ENCODE measurements at places on chromosomes 3 and 15.

GRCh38 chr3:14793126-14793857 is 25.5 kb upstream of the FGD5 start:
- no peak for DNase-seq

DNA sequence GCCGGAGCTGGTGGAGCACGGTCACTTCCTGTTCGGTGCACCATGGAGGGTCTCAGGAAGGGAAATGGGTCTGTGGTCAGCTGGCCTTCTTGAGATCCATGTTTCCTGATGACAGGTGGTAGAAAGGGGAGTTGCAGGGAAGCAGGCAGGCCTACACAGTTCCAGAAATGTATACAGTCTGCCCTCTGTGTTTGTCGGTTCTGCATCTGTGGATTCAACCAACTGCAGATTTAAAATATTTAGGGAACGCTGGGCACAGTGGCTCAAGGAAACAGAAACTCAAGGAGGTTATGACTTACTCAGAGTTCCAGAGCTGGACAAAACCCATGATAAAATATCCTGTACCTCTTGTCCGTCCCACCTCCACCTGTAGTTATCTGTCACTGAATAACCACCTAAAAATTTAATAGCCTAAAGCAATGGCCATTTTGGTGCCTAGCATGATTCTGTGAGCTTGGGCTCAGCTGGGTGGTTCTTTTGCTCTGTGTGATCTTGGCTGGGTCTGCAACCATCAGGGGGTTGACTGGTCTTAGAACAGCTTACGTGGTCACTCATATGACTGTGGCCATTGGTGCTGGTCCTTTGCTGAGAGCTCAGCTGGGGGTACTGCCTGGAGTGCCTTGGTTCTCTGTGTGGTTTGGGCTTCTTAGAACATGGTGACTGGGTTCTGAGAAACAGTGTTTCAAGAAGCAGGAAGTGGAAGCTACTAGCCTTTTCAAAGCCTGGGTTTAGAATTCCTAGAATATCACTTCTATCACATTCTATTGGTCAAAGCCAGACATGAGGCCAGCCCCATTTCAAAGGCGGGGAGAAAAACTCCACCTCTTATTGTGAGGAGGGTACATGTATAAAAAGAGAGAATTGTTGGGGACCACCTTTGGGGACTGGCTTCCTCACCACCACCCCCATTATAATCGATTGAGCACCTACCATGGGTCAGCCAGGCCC is 239.7 kb upstream of the BHLHE40 start:
- DNase-seq: no peak

GRCh38 chr15:42194513-42194912 is 13.6 kb downstream of the VPS39 start:
- no peak for DNase-seq

GRCh38 chr15:78110916-78111475 is 18.6 kb downstream of the SH2D7 start:
- no peak for DNase-seq

DNA sequence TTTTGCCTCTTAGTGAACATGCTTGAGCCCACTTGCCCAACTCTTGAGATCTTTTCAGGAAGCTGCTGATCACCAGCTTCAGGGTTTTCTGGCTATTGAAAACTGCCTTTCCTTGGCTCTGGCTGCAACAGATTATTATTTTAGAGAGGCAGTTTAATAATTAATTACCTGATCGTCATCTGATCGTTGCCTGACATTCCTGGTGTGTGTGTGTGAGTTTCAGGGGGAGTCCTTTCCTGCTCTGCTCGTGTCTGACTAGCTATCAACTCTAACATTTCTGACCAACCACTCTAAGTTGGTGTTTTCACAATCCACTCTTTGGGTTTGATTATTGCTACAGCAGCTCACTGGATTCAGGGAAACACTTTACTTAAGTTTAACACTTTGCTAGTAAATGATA is 84.3 kb upstream of the SPATA16 start:
- DNase-seq: no peak

- DNase-seq: peak; percentile 1
Observed at GRCh38 chr3:52742418-52743041, 28.2 kb downstream of the NEK4 start.

DNA sequence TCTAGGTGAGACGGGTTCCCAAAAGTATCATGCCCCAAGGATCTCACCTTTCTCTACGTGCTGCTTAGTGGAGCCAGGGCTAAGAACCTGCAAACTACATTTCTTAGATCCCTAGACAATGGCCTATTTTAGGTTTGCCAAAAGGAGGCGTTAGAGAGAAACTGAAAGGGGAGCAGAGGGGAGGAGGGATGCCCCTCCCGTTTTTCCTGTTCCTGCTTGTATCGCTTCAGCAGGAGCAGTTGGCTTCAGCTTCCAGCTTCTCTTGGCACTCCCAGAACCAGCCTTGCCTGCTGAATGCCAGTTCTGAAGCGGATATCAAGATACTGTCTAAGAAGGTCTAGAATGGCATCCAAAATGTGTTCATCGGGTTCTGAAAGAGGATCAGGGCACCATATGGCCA is 58.4 kb upstream of the ABHD17C start:
- no peak for DNase-seq

DNA sequence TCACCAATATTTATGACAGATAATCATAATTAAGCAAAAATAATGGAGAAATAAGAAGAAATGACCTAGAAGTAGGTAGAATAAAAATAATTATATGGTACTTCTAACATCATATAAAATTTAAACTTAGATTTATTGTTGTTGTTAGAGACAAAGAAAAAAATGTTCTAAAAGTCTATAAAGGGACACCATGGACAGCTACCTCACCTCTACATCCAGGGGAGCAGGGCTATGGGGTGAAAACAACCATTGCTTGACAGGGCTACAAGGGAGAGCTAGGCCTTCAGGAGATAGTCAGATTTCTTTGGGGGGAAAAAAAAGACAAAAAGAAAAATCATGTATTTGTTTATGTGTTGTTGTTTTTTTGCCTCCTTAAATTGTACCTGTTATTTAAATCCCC is 841.9 kb downstream of the VGLL3 start:
- DNase-seq: no peak

GRCh38 chr3:131047582-131047981 is 20.9 kb downstream of the NEK11 start:
- DNase-seq: no peak

DNA sequence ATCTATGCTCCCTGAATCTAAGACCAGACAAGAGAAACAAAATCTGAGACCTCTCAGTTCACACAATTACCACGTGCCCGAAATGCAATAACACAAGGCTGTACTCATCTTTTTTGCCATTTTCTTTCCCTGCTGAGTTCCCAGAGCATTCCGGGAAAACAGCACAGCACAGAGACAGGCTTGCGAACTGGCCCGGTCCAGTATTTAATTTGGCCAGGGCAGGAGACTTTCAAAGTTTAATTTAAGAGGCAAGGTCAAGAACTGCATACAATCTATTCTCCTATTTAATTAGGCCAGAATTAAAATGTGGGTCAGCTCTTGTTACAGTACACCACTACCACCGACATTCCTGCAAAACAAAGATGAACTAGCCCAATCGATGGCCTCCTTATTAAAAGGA is 87.5 kb upstream of the SNRPA1 start:
- no peak for DNase-seq

- DNase-seq: no peak
Observed at GRCh38 chr3:45666757-45667431, 22.3 kb upstream of the SACM1L start.

DNA sequence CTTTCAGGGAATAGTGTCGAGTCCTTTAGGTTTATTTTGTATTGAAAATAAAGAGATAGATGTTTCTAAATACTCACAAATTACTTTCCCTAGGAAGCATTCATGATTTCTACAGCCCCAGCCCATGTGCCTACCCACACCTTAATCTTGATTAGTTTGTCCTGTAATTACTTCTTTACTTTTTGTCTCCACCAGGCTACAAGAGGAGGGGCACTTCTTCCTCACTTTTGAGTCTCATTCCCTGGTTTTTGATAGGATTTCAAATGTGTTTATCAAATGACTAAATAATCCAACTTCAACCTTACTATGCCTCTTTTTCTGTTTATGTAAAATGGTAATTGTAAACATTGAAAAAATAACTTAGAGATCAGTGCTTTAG is 1.8 kb downstream of the PXK start:
- no peak for DNase-seq

DNA sequence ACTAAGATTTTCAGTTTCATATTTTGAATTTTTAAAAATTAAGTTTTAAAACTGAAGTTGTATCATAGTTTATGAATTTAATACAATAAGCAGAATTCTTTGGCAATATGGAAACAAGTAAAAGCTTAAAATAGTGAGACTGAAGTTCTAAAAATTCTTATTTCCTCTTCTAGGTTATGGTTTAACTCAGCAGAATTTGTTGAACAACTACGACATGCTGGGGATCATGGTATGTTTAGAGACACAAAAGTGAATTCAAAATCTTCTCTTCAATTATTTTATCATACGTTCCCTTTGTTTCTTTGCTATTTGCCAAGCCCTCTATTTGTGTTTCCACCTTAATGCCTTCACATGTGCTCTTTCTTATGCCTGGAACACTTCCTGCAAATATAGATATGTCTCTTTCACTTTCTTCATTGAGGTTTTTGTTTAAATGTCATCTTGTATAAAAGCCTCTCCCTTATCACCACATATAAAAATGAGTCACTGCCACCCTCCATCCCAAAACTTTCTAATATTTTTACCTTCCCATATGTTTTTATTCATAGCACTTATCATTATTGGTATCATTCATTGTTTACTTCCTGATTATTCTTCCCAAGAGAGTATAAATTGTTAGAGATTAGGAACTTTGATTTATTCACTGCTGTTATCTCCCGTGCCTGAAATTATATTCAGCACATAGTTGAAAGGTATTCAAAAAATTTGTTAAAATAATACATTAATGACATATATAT is 6.4 kb downstream of the SUCNR1 start:
- no peak for DNase-seq

GRCh38 chr15:40790718-40791117 is 16.2 kb upstream of the ZFYVE19 start:
- no peak for DNase-seq

- DNase-seq: no peak
Observed at GRCh38 chr3:149844091-149844490, 31.1 kb downstream of the RNF13 start.

DNA sequence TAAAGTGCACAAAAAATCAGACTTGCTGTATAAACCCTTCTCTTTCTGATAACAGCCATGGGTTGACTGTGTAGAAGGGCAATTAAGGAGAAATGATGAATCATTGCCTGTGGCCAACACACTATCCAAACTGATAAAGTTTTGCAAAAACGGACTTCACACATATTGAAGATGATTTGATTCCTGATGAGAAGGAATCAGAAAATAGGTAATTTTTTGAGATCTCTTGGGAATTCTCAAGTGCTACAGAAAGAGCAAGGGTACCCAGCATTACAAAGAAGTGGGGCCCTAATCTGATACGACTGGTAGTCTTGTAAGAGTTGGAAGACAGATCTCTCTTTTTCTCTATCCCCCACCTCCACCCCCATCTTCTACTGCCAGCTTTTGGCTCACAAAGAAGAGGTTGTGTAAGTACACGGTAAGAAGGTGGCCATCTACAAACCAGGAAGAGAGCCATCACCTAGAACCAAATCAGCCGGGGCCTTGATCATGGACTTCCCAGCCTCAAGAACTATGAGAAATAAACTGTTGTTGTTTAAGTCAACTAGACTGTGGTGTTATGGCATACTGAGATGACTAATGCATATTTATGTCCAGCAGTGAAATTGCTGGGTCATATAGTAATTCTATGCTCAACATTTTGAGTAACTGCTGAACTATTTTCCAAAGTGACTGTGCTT is 254.7 kb downstream of the EDEM1 start:
- no peak for DNase-seq

DNA sequence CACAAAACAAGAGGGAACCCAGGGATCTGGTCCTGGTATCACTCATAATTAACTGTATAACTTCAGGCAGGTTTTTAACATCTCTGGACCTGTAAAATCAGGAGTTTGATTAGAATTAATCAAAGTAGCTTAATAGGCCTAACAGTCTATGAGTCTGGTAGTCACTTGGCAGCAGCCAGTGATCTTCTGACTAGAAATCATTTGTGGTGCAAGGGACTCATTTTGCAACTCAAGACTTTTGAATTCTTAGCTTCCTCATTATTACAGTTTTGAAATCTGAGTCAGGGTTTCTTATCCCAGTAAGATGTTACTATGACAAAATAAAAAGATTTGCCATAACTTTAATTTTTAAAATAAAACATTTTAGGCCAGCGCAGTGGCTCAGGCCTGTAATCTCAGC is 70.8 kb downstream of the TMCC1 start:
- no peak for DNase-seq

GRCh38 chr15:22903961-22904534 is 65.6 kb downstream of the NIPA2 start:
- no peak for DNase-seq

Data from left renal pelvis (tissue), 4 donors.